ENCODE measurements at places on chromosomes 7 and 10.

DNA sequence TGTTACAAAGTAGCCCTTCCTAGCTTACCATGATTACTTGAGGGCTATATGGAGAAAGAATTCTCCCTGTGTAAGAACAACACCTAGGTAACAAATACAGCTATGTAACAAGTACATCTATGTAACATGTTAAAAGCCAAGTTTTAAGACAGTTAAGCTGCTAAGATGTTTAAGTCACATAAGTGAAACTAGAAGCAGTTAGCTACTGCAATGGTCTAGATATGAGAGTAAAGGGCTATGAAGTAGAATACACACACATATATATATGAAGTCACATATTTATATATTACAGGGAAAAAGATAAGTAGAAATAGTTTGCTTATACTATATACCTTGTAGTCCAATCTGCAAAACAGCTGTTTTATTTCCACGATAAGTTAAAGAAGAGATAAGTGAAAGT is 14.4 kb downstream of the POT1 start:
- DNase-seq = no peak

GRCh38 chr7:128830231-128831177 is at the start of gene FLNC:
Gene FLNC, plus strand, starts transcription at chr7:128830406. Its CDS starts 232 bp downstream, at chr7:128830638.
- DNase-seq = peak; percentile 70

DNA sequence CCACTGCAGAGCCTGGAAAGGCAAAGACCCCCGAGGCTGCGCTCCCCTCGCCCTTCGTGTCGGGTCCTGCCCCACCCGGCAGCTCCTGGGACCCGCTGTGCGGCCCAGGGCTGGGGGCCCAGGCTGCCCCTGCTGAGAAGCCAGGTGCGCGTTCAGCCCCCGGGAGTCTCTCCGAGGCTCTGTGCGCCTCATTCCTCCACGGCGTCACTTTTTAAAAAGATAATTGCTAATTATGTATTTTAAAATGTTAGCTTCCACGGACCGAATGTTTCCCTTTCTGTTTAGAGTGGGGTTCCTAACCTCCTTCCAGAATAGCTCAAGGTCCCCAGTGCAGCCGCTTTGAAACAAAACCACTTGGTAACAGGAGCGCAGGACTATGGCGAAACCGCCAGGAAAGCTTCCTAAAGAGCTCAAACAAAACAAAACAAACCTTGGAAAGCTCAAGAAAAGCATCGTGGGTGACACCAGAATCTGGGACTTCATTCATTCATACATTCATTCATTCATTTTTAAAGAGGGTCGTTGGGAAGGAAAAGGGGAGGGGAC is 45.6 kb downstream of the PDIA4 start:
- no peak for DNase-seq

DNA sequence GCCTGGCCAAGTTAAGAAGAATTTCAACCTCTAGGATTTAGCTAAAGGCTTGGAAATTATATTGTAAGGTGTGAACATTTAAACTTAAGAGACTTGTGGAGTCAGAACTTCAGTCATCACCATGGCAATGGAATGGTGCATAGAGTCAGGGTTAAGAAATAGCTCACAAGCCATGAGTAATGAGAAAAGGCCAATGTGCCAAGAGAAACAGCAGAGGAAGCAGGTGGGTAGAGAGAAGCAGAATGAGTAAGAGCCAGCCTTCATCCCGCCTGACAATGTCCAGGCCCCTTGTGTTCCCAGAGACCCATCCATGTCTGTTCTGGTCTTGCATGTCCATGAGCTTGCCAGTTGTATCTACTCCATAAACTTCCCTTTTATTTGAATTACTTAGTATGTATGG is 62.6 kb upstream of the TBX20 start:
- DNase-seq = no peak

DNA sequence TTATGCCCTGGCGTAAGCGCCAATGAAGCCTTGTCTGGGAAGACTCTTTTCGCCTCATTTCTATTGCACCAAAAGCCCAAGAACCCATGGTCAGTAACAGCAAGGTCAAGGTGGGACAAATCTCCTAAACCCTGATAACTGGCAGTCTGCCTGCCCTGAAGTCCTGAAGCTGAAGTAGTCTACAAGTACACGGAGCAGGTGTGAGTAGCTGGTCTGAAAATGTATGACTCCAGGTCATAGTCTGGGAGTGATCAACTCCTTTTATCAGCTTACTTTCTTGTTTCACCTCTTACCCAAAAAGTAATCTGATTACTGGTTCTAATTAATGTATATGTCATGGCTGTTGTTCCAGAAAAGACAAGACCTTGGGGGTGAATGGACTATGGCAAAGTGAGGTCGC is 107.3 kb upstream of the EFCAB10 start:
- DNase-seq = no peak

GRCh38 chr7:27614095-27614494 is 48.6 kb downstream of the HIBADH start:
- no peak for DNase-seq

DNA sequence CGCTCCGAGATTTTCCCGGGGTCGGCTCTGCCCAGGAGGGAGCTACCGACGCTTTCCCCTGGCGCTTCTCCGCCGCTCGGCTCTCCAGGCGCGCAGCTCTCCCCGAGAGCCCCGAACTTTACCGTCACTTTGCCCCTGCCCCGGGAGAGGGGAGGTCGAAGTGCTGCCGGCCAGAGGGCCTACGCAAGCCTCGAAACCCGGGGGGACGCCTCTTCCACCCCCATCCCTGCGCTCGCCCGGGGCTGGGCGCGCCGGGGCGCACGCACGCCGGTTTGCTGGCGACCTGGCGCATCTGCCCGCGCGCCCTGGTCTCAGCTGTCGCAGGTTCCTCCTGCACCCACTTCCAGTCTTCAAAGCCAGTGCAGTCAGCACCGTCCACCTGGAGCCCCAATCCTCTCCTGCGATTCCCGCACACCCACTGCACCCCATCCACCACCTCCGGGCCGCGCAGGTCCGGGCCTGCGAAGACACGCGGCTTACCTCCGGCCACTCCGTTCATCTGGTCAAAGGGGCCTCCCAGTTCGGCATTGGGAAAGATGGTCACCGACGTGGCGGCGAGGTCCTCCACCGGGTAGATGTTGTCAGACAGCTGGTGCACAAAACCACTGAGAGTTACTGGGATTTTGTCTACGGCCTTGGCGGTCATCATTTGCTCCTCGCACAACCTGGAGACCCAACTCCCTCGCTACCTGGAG is 638 bp downstream of the EGR2 start:
- peak; percentile 30 for DNase-seq

DNA sequence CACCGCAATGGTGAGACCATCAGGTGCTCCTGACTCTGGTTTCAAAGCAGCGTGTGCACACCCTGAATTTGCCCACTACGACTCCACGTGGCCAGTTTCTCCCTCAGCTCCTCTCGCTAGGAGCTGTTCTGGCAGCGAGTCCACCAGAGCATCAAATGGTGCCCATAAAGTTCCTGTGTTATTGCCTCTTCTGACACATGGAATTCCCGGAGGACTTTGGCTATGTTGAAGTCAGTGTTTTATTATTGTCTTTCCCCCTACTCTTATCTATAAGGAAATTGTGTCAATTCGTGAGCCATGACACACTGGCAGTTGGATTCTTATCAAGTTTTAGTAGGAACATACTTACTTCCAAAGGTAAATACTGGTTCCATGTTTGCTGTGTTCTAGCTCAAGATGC is 53.9 kb upstream of the NPVF start:
- no peak for DNase-seq

- peak; percentile 29 for DNase-seq
Measured at GRCh38 chr10:96585736-96586418, 935 bp downstream of the TM9SF3 start.

GRCh38 chr10:98957801-98958200 is 277.9 kb downstream of the HPSE2 start:
- no peak for DNase-seq

DNA sequence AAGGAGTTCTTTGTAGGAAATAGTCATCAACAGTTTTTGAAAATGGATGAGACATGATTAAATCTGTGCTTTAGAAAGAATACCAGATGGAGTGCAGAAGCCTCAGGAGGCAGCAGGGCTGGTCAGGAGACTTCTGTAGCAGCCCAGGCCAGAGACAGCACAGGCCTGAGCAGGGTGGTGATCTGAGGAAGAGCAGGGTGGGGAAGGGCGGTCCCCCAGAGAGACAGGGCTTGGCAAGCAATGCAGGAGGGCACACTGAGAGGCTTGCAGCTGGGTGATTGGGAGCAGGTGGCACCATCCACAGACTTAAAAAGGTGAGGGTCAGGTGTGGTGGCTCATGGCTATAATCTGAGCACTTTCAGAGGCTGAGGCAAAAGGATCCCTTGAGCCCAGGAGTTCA is 4.3 kb upstream of the SMKR1 start:
- DNase-seq = no peak

- no peak for DNase-seq
Measured at GRCh38 chr10:84547616-84548015, 219.2 kb downstream of the CCSER2 start.

DNA sequence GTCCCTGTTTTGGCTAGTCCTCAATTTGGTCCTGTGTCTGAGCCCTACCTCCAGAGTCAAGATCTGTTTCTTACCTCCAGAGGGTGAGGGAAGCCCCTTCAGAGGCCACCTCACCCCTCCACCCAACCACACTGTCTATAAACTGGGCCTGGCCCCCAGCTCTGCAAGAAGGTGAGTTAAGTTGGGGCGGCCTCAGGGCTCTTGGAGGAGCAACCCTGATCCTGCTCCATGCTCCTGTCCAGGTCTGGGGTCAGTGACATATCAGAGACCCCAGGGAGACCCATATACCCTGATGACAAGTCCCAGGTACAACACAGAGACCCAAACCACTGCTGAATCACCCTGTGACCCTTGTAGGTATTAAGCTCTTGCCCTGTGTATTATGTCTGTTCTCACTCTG is 69.5 kb downstream of the MYL10 start:
- DNase-seq = no peak

- DNase-seq = peak; percentile 60
Measured at GRCh38 chr7:100483090-100483721, 521 bp upstream of the NYAP1 start.

GRCh38 chr10:69048103-69048502 is 39.8 kb upstream of the SRGN start:
- DNase-seq = no peak

- DNase-seq = no peak
Measured at GRCh38 chr7:7867846-7868571, 100.6 kb upstream of the GLCCI1 start.

DNA sequence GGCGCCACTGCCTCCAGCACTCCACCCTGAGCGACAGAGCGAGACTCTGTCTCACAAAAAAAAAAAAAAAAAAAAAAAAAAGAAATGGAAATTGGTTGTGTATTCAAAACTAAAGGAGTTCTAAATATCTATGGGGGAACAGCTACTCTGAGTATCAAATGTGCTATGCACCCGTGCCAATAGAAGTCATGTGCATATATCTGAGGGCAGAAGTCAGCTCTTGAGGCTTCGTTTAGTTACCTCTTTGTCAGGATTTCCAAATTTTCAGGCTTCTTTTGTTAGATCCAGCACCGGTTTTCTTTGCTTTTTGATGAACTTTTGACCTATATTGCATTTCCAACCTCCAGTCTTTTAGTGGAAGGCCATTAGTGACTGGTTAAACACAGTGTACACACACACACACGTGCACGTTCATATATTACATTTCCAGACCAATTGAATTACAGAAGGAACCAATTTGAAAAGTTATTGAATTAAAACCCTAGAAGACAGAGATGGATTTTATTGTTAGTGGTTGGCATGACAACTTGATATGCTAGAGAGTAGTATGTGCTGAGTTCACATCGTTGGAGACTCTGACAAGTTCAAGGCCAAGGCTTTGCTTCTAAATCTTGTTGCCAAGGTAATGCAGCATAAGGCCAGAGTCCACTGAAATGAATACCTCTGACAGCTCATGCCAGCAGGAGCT is 33.1 kb upstream of the ADD3 start:
- DNase-seq = no peak

- DNase-seq = no peak
Measured at GRCh38 chr10:132204078-132204780, 17.5 kb downstream of the DPYSL4 start.

DNA sequence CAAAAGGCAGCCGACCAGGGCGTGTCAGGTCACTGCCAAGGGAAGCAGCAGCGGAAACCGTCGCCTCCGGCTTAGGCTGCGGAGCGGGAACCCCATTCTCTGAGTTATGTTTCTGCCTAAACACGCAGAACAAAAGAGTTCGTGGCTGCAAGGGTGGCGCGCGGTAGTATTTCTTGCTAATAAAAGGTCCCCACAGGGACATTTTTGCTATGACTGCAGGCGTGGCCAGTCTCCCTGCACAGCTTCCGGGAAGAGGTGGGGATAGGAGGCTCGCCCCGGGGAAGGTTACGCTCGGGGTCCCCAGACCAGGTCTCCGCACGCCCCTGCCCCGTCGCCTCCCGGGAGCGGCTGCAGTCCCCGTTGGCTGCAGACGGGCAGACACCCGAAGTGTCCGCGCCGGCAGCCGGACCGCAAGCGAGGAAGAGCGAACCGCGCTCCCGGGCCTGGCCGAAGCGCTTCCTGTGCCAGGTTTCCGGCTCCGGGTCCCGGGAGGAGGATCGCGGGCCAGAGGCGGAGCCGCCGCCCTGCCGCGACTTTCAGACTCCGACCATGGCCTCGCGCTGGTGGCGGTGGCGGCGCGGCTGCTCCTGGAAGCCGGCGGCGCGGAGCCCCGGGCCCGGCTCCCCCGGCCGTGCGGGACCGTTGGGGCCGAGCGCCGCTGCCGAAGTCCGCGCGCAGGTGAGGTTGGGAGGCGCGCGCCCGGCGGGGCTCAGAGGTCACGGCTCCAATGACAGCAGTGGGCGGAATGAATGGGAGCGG is at the start of gene PDSS1:
Gene PDSS1 (plus strand): TSS at position 539 of the 759 bp plus-strand sequence. CDS start 11 bp downstream, at position 550.
- peak; percentile 70 for DNase-seq
